ENCODE measurements at places on chromosomes 2 and 18. TPM values are rescaled to one million over a fixed set of nuclear protein-coding genes. Genes with fewer than 3 reads are reported as not detected.

The MYO3B gene
- total RNA-seq = 0.34 TPM

The ARMC9 gene
- total RNA-seq = 11.5 TPM

The PMAIP1 gene
- 18.5 TPM for total RNA-seq

The CRYGC gene
- not detected for total RNA-seq

The LYG2 gene
- total RNA-seq = not detected

The CFAP65 gene
- total RNA-seq = not detected

The CHCHD5 gene
- 11.7 TPM for total RNA-seq

DNA sequence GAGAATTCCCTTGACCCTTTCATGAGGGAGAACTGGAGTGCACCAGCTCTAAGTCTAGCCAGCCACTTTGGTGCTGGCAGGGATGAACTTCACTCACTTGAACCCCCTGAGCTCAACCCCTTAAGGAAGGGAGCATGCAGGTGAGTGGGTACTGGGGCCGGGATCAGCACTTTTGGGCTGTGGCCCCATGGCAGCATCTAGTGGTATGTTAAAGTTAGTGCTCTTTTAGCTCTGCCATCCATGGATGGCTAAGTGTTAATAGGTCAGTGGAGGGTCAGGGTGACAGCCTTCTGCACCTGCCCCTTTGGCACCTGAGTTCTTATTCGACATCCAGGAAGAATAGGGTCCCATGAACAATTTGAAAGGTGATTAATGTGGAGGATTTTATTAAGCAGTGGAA lies 689.0 kb upstream of the FSHR start:
- no peaks in the 10 kb centered on the region for H3K4me1 ChIP-seq
- DNase-seq = no peak
- no peaks in the 10 kb centered on the region for H3K27me3 ChIP-seq
- H3K36me3 ChIP-seq = no peaks in the 10 kb centered on the region

DNA sequence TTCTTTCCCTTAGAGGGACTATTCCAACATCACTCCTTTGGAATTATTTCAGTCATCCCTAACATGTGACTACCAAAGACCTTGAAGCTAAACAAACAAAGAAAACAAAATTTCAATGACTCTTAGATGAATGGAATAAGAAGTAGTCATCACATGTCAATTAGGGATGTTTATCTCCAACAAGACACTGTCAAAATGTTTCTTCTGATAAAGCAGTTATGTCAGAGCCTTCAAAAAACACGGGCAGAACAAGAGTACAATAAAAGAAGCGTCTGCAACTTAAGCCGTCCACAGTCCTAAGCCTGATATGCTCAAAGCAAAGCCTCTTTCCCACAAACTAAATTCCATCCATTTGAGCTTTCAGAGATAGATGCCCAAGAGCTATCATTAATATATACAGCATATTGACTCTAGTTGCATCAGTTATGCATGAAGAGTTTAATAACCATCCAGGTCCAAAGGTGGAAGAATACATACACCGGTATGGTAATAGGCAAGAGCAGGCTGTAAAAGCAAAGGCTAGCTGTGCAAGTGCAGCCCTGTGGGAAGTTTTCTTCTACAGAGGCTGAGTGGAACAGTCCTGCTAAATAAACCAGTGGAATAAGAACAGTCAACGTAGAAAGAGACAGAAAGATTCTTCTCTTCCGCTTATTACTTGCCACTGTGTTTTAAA lies 98.1 kb downstream of the ICA1L start:
- H3K36me3 ChIP-seq = peaks cover 17% of the 10 kb centered on the region
- H3K27ac ChIP-seq = no peak overlapping the region
- no peak overlapping the region for H3K4me3 ChIP-seq
- H3K27me3 ChIP-seq = no peaks in the 10 kb centered on the region
- no peak for DNase-seq

DNA sequence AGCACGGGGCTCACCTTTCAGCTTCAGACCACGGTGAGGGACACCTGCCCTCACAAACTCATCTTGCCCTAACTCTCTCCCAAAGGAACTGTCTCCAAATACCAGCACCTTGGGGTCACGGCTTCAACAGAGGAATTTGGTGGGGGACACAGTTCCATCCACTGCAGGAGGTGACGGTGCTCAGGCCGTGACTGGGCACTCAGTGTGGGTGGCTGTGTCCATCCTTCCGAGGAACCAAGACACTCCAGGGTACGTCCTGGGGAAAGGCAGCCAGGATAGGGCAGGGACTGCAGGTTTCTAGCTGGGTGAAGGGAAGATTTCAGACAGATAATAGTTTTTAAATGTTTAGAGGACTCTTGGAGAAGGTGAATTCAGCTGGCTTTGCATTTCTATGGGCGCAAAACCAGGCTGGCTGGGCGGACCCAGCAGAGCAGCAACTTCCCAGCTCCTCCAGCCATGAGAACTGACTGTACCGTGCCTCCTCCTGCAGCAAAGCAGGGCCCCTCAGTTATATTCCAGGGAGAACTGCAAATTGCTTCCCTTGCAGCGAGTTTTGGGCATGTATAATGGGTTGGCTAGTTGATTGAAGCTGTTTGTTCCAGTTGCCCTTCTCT lies 23.9 kb upstream of the ALLC start:
- H3K4me3 ChIP-seq = no peak overlapping the region
- H3K4me1 ChIP-seq = peaks cover 21% of the 10 kb centered on the region
- H3K27me3 ChIP-seq = peaks cover 10% of the 10 kb centered on the region
- no peak for DNase-seq
- no peak overlapping the region for H3K27ac ChIP-seq

DNA sequence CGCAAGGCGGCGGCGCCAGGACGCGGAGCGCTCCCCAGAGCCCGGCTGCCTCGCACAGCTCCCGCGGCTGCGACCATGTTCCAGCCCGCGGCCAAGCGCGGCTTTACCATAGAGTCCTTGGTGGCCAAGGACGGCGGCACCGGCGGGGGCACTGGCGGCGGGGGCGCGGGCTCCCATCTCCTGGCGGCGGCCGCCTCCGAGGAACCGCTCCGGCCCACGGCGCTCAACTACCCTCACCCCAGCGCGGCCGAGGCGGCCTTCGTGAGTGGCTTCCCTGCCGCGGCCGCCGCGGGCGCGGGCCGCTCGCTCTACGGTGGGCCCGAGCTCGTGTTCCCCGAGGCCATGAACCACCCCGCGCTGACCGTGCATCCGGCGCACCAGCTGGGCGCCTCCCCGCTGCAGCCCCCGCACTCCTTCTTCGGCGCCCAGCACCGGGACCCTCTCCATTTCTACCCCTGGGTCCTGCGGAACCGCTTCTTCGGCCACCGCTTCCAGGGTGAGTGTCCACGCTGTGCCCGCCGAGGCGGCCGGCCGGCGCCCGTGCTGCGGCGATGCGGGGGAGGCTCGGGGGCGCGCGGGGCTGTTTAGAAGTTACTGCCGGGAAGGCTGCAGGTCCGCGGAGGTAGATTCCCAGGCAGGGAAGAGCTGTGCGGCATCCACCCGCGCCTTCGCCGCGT lies 696 bp downstream of the EMX1 start:
- peaks cover 58% of the 10 kb centered on the region for H3K4me1 ChIP-seq
- no peak overlapping the region for H3K27ac ChIP-seq
- H3K27me3 ChIP-seq = peaks cover 100% of the 10 kb centered on the region
- H3K36me3 ChIP-seq = no peaks in the 10 kb centered on the region
- H3K4me3 ChIP-seq = peak overlapping the region; percentile 55

GRCh38 chr2:107633580-107634147 lies 193.0 kb upstream of the RGPD4 start:
- H3K4me3 ChIP-seq = no peak overlapping the region
- no peaks in the 10 kb centered on the region for H3K4me1 ChIP-seq
- DNase-seq = no peak
- no peaks in the 10 kb centered on the region for H3K36me3 ChIP-seq
- H3K27ac ChIP-seq = no peak overlapping the region
- H3K27me3 ChIP-seq = no peaks in the 10 kb centered on the region

DNA sequence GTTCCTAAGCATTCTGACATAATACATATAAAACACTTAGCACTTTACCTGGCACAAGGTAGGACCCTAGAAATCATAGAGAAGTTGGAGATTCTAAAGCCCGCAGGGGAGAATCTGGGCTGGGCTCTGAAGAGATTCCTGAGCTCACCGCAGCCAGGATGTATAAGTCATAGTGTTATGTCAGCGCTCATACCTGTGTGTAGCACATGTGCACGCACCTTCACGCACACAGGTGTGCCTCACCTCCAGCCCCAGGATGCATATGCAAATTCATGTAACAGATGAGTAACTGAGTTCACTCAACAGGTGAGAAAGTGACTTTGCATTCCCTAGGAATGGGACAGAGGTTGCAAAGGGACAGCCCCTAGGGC lies 7.9 kb upstream of the SDC1 start:
- H3K36me3 ChIP-seq = no peaks in the 10 kb centered on the region
- DNase-seq = peak; percentile 74
- no peak overlapping the region for H3K4me3 ChIP-seq
- H3K27me3 ChIP-seq = no peaks in the 10 kb centered on the region

DNA sequence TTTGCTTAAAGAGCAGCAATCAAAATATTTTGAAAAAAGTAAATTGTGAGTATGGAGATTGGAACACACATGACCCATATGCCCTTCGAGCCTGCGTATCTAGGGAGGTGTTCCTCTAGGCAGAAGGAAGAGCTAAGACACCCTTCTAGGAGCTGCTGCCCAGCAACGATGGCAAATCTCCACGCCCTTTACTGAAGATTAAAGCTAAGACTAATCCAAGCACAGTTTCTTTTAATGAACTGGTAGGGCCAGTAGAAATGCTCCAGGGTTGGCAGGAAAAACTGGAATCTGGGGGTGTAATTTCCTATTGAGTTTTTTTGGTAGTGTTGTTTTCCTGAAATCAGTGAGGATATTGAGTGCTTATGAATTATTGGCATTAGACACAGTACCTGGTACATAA lies 712 bp upstream of the SERPINB13 start:
- no peaks in the 10 kb centered on the region for H3K27me3 ChIP-seq
- H3K27ac ChIP-seq = peak overlapping the region; percentile 52
- no peaks in the 10 kb centered on the region for H3K36me3 ChIP-seq

DNA sequence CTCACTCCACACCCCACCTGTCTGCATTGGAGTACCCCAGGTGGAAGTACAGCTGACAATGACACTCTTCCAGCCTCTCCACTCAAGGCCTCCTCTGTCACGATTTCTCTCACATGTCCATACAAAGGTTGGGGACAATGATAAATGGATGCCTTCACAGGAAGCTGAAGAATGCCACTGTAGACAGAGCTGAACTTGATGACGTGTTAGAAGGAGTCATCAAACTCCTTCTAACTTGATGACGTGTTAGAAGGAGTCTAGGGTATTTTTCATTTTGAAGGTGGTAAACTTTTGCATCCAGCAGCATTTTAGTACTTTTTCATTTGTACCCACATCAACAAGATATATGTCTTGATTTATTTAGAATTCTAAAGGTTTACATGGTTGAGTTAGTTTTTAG lies 163.5 kb upstream of the DNMT3A start:
- H3K27me3 ChIP-seq = no peaks in the 10 kb centered on the region
- no peak for DNase-seq
- no peak overlapping the region for H3K27ac ChIP-seq
- no peaks in the 10 kb centered on the region for H3K36me3 ChIP-seq
- no peak overlapping the region for H3K4me3 ChIP-seq

DNA sequence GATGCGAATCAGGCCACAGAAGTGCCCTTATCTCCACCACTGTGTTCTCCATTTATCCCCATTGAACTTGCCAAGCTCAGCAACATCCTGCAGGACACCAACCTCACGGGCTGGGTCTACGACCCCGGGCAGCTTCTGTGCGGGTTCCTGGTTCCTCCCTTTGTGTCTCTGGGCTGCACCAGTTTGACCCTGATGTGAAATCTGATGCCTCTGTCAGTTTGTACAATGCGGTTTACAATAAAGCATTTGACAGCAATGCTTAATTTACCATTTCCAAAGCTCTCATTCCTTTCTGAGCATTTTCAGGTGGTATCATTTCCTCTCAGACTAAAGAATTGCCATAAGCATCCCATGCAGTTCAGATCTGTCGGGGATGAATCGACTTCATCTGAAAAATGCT lies 3.3 kb upstream of the TMEM18 start:
- H3K27me3 ChIP-seq = no peaks in the 10 kb centered on the region
- DNase-seq = no peak
- no peaks in the 10 kb centered on the region for H3K36me3 ChIP-seq
